ENCODE measurements at places on chromosomes 13 and 19.
A peak's percentile ranks its signal among the peaks of the same experiment; 100 is the strongest.

DNA sequence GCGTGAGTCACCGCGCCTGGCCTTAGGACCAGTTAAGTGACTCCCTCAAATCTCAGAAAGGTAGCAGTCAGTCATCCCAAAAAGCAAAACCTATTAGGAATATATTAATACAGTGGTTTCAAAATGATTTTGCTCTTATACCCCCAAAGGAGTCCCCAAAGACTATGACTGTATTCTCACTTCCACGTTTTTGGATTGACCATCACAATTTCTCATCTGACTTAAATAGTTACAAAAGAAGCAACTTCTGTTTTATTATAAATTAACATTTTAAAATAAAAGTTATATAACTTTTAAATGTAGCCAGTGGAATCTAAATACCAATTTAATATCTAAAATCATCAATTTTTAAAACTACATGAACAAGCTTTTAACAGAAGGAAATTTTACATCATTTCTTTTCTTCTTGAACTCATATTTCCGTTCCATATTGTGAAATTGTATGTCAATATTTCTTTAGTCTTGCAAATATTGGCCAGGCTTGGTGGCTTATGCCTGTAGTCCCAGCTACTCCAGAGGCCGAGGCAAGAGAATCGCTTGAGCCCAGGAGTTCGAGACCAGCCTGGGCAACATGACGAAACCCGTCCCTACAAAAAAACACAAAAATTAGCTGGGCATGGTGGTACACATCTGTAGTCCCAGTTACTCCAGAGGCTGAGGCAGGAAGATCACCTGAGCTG lies 1.5 kb upstream of the SPART start:
- no peak for DNase-seq

DNA sequence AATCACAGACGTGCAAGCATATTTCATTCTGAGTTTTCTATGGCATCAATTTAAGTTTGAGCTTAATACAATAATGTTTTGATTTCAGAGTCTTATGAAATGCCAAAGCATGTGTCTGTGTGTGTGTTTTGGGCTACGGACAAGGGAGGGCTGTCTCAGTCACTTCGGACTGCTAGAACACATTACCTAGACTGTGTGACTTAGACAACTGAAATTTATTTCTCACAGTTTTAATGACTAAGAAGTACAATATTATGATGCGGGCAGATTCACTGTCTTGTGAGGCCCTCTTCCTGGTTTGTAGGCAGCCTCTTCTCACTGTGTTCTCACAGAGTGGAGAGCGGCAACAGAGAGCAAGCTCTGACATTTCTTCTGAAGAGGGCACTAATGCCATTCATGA lies 1202.0 kb downstream of the EFNB2 start:
- no peak for DNase-seq

GRCh38 chr13:96898212-96898611 lies 96.1 kb downstream of the OXGR1 start:
- DNase-seq, result no peak

- no peak for DNase-seq
Measured at GRCh38 chr19:7823686-7824301, 6.2 kb upstream of the EVI5L start.

- DNase-seq, result no peak
Measured at GRCh38 chr13:100106005-100106404, 17.1 kb downstream of the PCCA start.

GRCh38 chr13:114154476-114154875 lies 22.1 kb upstream of the RASA3 start:
- no peak for DNase-seq

- DNase-seq, result no peak
Measured at GRCh38 chr13:111202745-111203144, 87.6 kb downstream of the ARHGEF7 start.

GRCh38 chr13:73521290-73521624 lies 462.5 kb downstream of the KLF5 start:
- DNase-seq, result no peak

- peak; percentile 88 for DNase-seq
Measured at GRCh38 chr19:49983645-49984229, 22.8 kb upstream of the SIGLEC11 start.

GRCh38 chr13:50320271-50320862 lies 305.1 kb downstream of the KCNRG start:
- no peak for DNase-seq

GRCh38 chr13:99656092-99656745 lies 154.9 kb downstream of the TM9SF2 start:
- peak; percentile 89 for DNase-seq

- DNase-seq, result no peak
Measured at GRCh38 chr19:18906605-18907519, 10.9 kb upstream of the CERS1 start.

- no peak for DNase-seq
Measured at GRCh38 chr13:32047793-32048192, 16.2 kb downstream of the FRY start.

DNA sequence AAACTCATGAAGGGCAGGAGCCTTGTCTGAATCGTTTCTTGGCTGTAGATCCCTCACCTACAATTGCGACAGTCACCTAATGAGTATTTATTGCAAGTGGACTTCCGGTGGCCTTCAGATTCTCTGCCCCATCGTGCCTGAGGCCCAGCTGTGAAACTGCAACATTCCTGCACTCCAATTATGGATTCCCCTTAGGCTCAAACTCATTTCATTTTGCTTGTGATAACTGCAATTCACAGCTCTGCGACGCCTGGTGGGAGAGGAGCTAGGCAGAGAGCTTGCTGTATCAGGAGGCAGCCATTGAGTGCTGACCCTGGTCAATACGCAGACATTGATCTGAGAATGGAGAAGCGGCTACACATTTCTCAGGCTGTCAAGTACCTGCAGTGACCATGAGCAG lies 59.0 kb downstream of the CCDC70 start:
- DNase-seq, result no peak

DNA sequence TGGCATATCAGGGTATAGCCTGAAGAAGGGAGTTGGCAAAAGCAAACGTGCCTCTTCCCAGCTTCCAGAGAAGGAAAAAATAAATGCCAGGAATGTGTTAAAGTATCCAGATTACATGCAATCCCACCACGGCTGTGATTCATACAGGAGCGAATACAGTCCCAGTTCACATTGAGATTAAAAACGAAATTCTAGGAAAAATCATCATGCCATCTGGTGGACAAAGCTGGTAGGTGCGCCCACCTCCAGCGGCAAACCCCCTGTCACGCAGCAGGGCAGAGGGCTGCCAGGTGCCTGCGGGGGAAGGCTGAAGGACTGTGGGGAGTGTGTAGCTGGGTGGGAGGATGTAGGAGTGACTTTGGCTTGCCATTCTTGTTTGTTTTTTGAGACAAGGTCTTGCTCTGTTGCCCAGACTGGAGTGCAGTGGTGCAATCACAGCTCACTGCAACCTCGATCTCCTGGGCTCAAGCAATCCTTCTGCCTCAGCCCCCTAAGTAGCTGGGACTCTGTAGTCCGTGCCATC lies 6.4 kb upstream of the DMWD start:
- peak; percentile 65 for DNase-seq

DNA sequence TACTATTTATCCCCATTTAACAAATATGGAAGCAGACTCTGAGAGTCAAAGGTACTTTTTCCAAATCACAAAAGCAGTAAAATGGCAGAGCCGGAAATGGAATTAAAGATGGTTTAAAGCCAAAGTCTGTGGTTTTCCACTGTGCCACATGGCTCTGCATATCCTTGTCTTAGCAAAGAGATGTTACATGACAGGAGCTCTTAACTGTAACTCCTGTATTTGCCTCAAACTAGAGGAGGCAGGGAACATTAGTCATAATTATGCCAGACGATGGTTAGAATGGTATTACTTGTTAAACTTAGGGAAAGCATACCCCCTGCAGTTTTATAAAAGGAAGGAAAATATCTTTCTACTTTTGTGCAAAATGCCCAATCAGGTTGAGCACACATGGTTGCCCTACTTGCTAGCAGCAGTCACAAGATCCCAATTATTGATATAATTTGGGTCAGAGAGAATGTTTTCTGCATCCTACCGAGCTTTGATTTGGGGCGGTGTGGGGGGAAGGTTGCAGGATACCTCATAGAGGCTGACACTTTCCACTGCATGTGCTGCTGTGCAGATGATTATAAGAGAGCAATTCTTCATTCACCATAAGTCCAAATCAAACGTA lies 42.0 kb upstream of the MAB21L1 start:
- no peak for DNase-seq

GRCh38 chr19:4064149-4064495 lies 2.6 kb downstream of the ZBTB7A start:
- DNase-seq, result no peak

DNA sequence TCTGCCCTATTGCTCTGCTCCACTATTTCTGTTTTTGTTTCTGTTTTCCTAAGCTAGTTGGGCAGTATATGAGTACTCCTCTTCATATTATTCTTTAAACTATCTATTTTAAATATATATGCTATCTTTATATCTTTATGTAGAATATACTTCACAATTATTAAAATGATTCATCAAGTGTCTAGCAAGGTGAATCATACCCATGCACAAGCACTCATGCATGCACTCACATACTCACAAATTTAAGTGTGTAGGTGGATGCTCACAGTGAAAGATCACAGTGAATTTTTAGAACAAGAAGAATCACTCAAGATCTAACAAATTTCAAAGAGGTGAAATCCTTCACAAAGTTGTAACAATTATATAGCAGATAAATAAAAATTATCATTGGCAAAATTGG lies 435.6 kb upstream of the SLITRK5 start:
- DNase-seq, result no peak

DNA sequence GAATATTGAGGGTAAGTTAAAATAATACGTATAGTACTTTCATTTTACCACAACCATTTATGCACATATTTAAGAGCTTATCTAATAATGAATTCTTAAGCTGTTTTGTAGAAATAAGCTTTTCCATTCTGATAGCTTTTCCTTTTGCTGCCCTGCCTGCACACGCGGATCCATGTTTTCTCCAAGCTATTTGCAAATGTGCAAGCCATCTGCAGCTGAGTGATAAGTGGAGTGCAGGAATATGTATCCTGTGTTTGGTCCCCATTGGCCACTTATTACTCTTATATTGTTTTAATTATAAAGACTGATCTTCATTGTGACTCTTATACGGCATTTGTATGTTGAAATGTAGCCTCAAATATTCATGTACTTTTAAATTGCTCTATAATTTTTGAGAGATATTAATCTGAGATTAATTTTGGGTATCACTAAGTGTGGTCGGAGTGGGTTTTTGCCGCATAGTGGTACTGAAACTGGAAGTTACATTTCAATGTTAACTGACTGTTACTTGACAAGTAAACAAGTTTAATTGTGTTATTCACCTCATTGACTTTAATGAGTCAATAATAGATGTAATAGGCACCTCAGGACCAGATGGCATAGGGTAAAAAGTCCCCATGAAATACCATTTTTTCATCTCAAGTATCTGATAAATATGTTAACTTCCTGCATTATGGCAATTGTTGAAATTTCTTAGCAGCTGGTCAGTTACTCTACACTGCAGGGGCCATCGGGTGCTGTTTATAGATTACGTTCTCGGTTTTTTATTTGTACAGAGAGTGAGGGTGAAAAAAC lies 1567.4 kb downstream of the EFNB2 start:
- no peak for DNase-seq

- no peak for DNase-seq
Measured at GRCh38 chr19:10701955-10702525, 801 bp downstream of the QTRT1 start.

- no peak for DNase-seq
Measured at GRCh38 chr19:39307046-39307821, 11.0 kb downstream of the IFNL1 start.

GRCh38 chr13:43058318-43058674 lies 34.9 kb downstream of the DNAJC15 start:
- DNase-seq, result peak; percentile 32

DNA sequence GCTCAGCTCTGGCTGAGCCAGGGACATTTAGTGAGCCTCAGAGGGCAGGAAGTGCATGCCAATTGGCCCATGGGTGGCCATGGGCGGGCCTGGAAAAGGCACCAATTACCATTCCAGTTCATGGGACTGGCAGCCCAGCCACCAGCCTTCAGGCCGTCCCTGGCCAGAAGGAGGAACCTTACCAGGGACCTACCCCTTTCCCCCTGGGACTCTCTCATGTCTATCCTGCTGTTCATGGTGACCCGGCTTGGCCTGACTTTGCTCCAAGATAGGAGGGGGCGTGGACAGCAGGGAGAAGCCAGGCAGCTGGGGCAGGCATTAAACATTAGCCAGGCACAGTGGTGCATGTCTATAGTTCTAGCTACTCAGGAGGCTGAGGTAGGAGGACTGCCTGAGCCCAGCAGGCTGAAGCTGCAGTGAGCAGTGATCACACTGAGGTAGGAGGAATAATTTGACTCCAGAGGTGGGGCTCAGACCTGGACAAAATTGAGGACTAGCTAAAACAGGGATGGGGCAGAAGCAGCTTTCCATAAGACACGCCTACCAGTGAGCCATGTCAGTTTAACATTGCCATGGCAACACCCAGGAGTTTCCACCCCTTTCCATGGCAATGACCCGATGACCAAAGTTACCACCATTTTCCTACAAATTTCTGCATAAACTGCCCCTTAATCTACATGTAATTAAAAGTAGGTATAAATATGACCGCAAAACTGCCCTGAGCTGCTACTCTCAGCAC lies 14.3 kb upstream of the ZNF426 start:
- DNase-seq, result no peak

- peak; percentile 79 for DNase-seq
Measured at GRCh38 chr19:14580623-14581237, 2.2 kb upstream of the CLEC17A start.

GRCh38 chr19:31803835-31804446 lies 454.7 kb upstream of the TSHZ3 start:
- no peak for DNase-seq

DNA sequence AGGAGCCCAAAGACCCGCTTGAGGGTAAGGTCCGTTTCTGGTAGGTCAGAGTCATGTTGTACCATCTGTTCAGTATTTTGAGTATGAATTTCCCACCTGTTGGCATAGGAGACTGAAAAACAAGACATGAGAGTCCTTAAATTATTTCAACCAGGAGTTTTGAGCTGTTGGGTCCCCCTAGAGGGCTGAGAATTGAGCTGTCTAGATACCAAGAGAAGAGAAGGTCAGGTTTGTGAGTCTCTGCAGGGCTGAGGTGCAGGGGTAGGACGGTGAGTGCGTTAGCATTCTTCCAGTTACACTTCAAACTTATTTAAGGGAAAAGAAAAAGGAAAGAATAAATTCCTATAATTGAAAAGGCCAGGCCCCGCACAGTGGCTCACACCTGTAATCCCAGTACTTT lies 5.0 kb downstream of the CBLC start:
- DNase-seq, result no peak

- DNase-seq, result no peak
Measured at GRCh38 chr13:40368127-40368891, 298.1 kb downstream of the FOXO1 start.

DNA sequence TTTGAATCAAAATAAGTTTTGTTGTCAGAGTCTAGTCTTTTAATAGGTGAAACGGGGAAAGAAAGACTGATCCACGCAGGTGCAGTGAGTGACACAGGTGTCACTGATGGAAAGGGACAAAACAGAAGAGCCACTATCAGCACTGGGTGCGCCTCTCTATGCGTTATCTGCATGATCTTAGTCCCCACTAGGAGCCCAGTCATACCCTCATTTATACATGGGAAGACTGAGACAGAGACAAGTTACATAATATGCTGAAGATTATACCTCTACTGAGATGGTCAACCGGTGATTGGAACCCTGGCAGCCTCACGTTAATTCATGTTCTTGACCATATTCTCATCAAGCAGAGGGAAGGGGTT lies 3.4 kb downstream of the LRCH1 start:
- DNase-seq, result no peak
